ENCODE measurements at places on chromosomes 12 and 14. TPM values are rescaled to one million over a fixed set of nuclear protein-coding genes. Genes with fewer than 3 reads are reported as not detected.

The IL31 gene
- total RNA-seq = not detected

The NPAS3 gene
- total RNA-seq = 0.50 TPM

The BTBD7 gene
- total RNA-seq = 28.1 TPM

The INHBE gene
- total RNA-seq = not detected

The PROX2 gene
- not detected for total RNA-seq

The SLC39A9 gene
- total RNA-seq = 30.0 TPM

The CLEC4E gene
- 1.1 TPM for total RNA-seq

The ING4 gene
- 39.0 TPM for total RNA-seq

The KRT4 gene
- total RNA-seq = not detected

The LUM gene
- total RNA-seq = 215 TPM

The PLD4 gene
- 0.27 TPM for total RNA-seq

The SPRING1 gene
- total RNA-seq = 11.5 TPM

The RDH12 gene
- total RNA-seq = not detected

The CCDC177 gene
- total RNA-seq = not detected

All from heart left ventricle (tissue), 16 donors.